ENCODE measurements at places on chromosomes 2 and 18.

GRCh38 chr2:51219468-51219867 lies 187.5 kb upstream of the NRXN1 start:
- no peak for DNase-seq

GRCh38 chr2:239831001-239831731 lies 194.0 kb downstream of the NDUFA10 start:
- DNase-seq, result no peak

GRCh38 chr2:210798180-210798579 lies 241.8 kb downstream of the CPS1 start:
- DNase-seq, result no peak

GRCh38 chr2:32783469-32783868 lies 155.6 kb downstream of the TTC27 start:
- no peak for DNase-seq

DNA sequence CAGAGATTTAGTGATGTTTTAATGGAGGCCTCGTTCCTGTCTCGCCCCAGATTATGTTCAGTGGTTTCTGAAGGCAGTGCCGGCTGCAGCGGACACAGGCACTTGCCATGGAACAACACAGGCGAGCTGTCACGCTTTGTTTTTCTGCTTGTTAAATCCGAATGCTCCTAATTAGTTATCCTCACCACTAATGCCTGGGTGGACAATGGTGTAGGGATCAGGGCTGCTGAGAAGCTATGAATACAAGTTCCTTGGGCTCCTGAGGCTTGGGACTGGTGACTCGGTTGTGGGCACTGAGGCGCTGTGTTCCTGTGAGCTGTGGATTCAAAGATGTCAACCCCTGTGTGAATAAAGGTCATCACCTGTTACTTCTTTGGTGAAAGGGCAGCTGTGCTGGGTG lies 123.5 kb downstream of the PLEKHM3 start:
- no peak for DNase-seq

DNA sequence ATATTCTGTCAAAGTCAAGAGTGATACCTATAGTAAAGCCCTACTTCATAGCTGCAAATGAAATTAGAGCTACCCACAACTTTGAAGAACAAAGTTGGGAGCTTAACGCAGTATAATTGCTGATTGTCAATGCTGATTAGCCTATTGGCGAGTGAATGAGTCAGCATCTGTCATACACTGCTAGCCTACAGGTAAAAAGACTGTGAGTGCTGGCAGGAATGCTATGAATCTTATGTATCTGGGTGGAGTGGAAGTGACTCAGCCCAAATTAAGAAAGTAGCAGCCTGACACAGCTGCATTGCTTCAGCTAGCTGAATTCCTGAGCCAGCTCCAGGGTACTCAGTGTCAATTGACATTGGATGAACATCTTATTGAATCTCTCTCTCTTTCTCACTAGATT lies 179.4 kb upstream of the DCC start:
- no peak for DNase-seq

DNA sequence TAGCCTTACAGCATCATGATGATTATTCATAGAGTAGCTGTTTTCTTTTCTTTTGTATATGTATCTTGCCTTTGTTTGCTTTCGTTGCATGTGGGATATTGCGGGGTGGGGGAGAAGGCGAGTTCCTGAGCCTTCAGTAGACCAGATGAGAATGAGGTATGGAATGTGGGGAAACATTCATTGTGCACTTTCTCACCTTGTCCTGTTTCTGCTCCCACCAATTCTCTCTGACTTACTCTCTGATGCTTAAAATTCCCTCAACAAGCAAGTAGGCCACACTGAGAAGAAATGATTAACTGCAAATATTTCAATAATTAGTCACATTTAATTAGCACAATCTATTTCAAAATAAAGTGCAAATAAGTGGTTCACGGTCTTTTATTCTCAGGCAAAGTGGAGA lies 31.0 kb downstream of the GKN2 start:
- DNase-seq, result no peak

GRCh38 chr2:136342138-136342537 lies 224.2 kb upstream of the CXCR4 start:
- no peak for DNase-seq

DNA sequence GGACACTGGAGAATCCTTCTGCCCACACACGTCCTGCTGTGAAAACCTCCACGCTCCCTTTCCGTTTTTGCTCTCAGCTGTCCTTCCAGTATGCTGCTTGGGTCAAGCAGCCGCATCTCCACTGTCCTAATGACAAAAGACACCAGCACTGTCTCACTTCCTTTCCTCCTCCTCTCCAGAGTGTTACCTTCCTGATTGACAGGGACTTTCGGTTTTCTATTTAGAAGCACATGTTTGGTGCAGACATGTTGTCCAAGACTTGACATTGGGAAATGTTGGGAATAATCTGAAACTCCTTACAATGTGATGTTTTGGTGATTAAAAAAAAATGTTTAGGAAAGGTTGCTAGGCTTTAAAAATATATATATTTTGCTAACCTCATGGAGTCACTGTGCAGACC lies 226.6 kb downstream of the FAM210A start:
- no peak for DNase-seq

DNA sequence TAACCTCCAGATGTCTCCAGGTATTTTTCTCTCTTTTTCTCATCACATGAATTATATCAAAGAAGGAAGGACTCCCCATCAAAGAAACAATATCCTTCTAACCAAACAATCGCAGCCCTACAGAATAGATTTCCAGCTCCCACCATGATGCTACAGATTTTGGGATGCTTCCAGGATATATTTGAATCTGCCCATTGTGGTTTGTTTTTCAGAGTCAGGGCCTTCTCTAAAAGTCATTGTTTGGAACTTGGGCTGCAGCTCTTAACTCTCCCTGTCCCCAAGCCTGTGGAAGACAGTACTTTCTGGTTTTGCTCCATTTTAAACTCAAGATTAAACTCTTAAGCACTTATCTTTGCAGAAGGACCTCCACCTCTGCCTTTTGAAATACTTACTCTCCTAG lies 223.2 kb downstream of the PMAIP1 start:
- no peak for DNase-seq

DNA sequence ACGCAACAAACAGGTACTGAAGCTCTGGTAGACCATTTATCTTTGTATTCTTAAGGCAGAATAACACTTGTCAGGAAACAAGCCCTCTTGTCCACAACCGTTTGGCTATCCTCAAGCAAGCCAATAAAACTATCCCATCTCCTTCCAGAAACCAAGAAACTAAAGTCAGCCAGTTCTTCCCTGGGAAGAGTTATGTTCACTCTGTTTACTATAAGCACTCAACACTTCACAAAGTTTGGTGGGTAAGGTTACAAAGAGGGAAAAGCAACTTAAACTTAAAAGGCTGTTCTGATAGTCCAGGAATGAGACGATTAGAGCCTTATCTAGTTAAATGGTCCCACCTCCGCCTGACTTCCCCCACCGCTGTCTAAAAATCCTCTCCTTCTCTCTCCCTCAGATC lies 25.6 kb downstream of the LRP2 start:
- no peak for DNase-seq

DNA sequence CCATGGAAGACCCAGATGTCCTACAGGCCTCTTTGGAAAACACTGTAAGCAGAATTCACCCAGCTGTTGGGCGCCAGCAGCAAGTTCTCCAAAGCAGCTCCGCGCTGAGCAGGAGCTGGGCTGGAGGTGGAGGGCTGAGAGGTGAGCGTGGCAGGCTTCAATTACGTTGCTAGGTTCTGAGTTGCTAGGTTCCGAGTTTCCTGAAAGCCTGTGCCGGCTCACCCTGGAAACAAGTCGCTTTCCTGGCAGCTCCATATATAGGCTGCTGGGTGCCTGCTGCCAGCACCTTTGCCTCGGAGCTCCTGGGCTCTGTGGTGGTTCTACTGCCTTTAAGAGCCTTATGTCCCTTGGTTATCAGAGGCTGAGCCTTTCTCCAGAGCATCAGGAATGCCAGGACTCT lies 14.4 kb upstream of the EGR4 start:
- DNase-seq, result no peak

DNA sequence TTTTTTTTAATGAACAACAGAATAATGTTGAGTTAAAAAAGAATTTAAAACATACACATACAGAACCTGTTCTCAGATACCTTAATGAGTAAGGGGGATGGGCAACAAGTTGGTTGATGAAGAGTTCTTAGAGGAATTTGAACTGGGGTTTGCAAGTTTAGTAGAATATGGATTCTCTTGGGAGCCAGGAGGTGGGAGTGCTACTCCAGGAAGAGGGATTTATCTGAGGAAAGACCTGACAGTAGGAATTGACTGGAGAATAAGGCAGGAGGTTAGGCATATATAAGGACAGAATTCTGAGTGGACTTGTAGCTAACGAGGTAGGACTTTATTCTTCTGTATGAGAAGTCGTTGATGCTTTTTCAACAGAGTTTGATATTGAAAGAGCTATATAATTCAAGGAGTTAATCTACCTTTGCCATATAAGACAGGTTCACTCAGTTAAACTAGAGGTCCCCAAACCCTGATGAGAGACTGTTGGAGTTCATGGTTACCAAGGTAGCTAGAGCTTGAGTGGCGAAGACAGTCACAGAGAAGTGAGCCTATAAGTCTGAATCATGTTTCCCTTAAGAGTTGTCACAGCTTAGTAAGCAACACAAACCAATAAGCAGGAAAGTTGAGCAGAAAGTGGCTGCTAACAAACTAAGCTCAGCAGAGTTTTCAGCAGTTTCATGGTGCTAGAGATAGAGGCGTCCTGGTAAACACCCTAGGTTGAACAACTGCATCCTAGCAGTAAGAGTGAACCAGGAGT lies 88.2 kb downstream of the NCOA1 start:
- no peak for DNase-seq

DNA sequence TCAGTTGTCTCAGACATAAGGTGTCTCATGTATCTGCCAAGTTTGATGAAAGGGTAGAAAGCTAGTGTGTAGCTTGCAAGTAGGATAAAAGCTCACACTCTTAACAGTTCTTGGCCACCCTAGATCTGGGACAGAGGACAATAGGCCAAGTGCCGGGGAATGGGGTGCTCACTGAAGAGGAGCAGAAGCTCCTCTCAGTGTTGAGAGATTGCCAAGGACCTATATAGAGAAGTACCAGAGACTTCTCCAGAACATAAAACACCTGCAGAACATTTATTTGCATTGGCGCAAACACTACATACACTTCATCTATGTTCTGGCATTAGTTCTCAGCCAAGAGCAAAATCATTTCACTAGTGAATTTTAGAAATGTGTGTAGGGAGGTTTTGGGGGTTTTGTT lies 2.9 kb upstream of the GTF3C3 start:
- no peak for DNase-seq

GRCh38 chr2:126444512-126444911 lies 211.4 kb upstream of the GYPC start:
- no peak for DNase-seq

GRCh38 chr18:51712821-51713220 lies 515.3 kb upstream of the MEX3C start:
- no peak for DNase-seq

- no peak for DNase-seq
Observed at GRCh38 chr2:77193858-77194448, 328.2 kb downstream of the LRRTM4 start.

DNA sequence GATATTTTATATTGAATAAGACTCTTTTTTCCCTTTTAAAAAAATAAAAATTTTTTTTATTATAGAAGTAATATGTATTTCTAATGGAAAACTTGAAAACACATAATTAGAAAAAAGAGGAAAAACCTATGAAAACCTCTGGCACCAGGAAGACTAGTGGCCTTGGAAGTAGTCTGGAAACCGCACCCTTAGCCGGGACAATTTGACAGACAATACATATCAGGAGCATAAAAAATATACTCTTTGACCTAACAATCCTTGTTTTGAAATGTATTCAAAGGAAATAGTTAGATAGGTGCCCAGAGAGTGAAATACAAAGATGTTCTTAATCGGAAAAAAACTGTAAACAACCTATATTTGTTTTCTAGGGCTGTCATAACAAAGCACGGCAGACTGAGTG lies 34.9 kb upstream of the FAM117B start:
- no peak for DNase-seq

All from stimulated activated CD4-positive, alpha-beta T cell treated with anti-CD3 and anti-CD28 coated beads, Interleukin-12 subunit alpha, Interleukin-12 subunit beta, amount 100 ng/mL, for 4 hours (primary cell).